ENCODE measurements at places on chromosomes 4 and X. TPM values are rescaled to one million over a fixed set of nuclear protein-coding genes. Genes with fewer than 3 reads are reported as not detected.

GRCh38 chrX:55486736-55487135 is 2.9 kb downstream of the USP51 start:
- DNase-seq: peak; percentile 85

DNA sequence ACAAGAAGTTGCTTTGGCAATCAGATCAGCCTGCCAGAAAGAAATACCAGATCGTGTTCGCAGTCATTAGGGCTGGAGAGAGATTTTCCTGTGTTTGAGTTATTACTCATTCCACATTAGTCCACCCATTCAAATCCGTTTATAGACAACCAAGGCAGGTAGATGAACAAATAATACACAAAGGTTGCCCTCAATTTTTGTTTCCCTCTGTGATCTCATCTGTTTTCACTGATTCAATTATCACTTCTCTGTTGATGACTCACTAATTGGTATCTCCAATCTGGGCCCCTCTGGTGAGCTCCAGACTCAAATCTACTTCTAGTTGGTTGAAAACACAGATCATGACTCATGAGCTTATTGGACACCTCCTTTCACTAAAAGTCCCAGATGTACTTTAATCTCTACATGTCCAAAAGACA is 54.5 kb downstream of the CHM start:
- peak; percentile 39 for DNase-seq

DNA sequence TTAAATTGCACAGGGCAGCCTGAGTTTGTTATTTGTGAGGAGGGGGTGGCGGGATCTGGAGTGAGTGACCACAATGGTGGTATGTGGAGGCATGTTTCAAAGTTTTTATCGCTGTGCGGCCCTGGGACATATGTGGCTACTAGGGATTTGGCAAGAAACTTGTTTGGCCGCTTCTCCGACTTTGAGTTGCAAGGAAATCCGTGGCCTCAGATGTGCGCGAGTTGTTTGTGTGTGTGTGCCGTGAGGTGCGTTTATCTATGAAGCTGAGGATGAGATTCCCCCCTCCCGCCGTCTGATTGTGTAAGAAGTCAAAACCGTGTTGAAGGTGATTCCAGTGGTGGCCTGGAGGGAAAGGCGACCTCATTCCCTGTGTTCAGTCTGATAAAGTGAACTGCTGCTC is 1.4 kb downstream of the JADE3 start:
- peak; percentile 40 for DNase-seq

DNA sequence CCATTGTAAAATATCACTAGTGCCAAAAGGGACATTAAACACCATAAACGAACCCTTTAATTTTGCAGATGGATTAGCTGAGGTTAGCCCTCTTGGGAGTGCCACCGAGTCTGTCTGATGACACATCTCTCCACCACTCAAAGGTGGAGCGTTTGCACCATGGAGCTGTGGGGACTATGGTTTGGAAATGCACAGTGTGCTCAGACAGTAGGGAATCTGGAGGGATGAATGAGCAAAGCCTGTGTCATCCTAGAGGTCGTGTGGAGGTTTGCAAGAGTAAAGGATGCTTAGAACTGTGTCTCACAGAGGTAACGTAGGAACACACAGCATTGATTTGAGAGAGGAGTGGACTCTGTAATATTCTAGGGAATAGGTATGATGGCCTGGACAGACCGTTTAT is 93.7 kb downstream of the CLNK start:
- DNase-seq: peak; percentile 79

- DNase-seq: no peak
Observed at GRCh38 chrX:49268702-49269009, 937 bp upstream of the PPP1R3F start.

Gene FRMPD3
- not detected for total RNA-seq

Gene SLC10A6
- not detected for total RNA-seq

All from M059J (cell line).